ENCODE measurements at places on chromosomes 12 and 14.

DNA sequence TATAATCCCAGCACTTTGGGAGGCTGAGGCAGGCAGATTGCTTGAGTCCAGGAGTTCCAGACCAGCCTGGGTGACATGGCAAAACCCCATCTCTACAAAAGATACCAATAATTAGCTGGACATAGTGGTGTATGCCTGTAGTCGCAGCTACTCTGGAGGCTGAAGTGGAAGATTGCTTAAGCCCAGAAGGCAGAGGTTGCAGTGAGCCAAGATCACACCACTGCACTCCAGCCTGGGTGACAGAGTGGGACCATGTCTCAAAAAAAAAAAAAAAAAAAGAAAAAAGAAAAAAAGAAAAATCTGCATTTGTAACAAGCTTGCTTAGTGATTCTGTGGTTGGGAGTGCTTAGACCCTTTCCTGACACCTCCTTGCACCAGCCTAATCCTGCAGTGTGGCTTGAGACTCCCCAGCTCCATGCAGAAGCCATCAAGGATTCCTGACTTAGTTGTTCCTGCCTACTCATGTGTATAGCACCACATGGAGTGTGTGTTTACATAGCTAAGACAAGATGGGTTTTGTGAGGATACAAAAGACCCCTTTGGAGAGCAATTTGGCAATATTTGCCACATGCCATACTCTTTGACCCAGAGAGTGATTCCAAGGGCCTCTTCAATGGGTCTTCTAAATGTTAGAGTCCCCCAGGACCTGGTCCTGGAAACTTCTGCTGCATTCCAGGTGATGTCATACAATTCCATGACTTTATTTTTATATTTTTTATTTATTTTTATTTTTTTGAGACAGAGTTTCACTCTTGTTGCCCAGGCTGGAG lies 5.1 kb upstream of the TMED10 start:
- DNase-seq = no peak

GRCh38 chr12:9607716-9608115 lies at the start of gene KLRB1:
KLRB1 (minus strand) TSS chr12:9607916; CDS start chr12:9607839, 77 bp downstream.
- no peak for DNase-seq

GRCh38 chr12:34124608-34125007 lies 102.3 kb downstream of the ALG10 start:
- DNase-seq = no peak

GRCh38 chr12:74449872-74450271 lies 87.8 kb upstream of the ATXN7L3B start:
- no peak for DNase-seq

- no peak for DNase-seq
These were observed 67.1 kb downstream of the DERA start for GRCh38 chr12:15977999-15978951.
